Right hindlimb (tissue), 1 donor: ENCODE measurements at places on chromosomes 5 and 9.

DNA sequence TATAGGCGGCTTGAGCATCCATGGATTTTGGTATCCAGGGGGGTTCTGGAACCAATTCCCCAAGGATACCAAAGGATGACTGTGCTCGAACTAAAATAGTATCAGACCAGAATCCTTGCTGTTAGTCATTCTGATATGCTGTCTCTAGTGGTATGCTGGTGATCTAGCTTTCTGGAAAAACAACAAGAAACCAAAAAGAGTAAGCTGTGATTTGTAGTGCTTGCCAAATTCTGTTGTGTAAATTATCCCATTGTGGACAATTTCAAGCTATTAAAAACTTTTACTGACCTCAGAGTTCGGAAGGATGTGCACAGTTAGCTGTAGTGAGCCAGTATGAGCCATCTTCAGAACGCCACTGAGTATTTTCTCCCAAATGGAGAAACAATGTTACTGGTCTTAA lies 99.0 kb upstream of the FBN2 start:
- DNase-seq = no peak

GRCh38 chr9:86792136-86792535 lies 155.2 kb downstream of the GAS1 start:
- no peak for DNase-seq

DNA sequence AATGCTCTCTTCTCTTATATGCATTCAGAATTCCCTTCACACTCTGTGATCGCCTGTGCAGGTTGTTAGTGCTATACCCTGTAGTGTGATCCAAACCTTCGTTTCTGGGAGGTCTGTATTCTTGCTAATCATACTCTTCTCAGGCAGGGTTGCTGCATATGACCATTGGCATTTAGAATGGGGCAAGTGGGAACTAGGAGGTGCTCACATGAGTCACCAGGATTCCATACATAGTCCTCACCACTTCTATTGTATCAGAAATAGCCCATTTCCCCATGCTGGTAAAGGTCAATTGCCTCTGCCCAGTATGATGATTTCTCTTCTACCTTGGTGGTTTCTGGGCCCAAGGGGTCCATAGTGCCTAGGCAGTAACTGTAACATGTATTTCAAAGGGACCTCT lies 443.5 kb upstream of the CDH6 start:
- DNase-seq = no peak

DNA sequence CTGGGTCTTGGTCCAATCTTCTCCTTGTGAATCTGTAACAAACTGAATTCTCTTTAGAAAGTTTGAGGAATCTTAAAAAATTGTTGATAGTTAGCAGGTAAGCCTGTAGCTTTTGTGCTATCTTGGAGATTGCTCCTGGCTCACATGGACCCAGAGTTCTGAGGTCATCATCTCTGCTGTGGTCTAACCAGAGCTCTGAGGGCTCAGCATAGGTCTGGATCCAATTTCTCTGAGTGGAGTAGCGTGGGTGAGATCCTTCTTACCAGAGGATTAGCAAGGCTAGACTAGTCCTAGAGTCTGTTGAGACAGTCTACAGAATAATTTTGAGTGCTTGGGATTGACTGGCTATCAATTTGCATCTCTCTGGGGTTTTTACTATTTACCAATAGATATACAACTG lies 60.5 kb upstream of the IL6ST start:
- DNase-seq = no peak

GRCh38 chr9:19464061-19464763 lies 55.4 kb downstream of the ACER2 start:
- no peak for DNase-seq

DNA sequence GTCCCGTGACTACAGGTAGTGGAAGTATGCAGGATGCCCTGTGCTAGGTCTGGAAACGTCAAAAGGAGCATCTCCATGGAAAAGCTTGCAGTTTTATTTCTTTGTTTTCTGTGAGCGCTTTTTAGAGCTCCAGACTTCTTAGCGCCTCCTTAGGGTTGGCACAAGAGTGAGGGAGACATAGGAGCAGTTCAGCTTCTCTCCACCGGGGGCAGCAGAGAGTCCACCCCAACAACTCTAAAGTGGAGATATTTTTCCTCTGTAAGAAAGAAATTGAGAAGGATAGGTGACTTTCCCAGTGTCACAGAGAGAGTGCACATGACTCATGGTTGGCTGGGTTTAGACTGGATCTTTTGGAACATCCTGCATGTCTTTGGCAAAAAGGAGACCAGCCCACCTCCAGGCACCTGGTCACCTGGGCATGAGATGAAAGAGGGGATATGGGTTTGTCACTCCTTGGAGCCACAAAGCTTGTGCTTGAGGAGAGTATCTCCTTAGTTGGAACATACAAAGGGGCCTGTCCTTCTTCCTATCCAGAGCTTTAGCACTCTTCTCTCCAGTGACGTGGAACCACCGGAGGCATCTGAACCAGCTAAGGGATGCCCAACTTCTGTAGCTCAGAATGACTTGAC lies 637.7 kb downstream of the SEMA5A start:
- no peak for DNase-seq

- peak; percentile 56 for DNase-seq
Measured at GRCh38 chr9:18437315-18438201, 36.4 kb upstream of the ADAMTSL1 start.

DNA sequence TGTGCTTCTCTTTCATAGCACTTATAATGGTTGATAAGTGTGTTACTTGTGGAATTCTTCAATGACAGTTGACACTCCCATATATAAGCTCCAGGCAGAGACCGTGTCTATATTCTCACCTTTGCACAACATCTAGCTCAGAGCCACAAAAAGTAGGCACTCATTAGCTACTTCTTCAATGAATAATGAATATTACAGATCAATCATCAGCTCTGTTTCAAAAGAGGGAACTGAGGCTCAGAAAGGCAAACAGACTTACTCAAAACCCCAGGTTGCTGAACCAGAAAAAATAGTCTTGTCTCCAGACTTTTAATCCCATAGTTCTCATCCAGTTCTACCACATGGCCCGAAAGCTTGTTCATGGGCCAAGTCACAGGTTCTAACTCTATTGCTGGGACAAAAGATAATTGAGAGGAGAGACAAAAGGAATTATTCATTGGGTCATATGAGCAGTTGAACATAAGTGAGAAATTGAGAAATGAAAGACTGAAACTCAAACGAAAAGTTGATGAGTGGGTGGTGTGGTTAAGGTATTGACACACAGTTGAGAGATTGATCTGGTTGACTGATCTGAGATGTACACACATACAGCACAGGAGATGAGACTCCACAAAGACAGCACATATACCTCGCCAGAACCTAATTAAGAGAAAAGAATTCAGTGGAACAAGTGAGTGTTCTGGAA lies 381.6 kb downstream of the EFNA5 start:
- DNase-seq = no peak
